SW 1271 (cell line): ENCODE measurements at places on chromosomes 5 and 9.

DNA sequence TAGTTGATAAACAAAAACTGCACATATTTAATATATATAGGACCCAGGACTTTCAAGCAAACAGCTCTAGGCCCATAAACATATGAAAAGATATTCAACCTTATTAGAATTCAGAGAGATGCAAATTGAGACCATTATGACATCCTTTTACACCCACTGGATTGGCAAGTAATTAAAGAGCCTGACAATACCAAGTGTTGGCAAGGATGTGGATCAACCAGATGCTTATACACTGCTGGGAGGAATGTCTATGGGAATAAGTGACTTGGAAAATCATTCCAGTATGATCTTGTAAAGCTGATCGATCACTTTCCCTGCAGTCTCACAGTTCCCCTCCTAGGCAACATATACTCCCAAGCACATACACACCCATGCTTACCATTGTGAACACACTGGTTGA is 15.5 kb upstream of the TCOF1 start:
- no peak for DNase-seq

- DNase-seq, result no peak
These were observed 86.5 kb upstream of the ATP10B start for GRCh38 chr5:160938532-160938931.

DNA sequence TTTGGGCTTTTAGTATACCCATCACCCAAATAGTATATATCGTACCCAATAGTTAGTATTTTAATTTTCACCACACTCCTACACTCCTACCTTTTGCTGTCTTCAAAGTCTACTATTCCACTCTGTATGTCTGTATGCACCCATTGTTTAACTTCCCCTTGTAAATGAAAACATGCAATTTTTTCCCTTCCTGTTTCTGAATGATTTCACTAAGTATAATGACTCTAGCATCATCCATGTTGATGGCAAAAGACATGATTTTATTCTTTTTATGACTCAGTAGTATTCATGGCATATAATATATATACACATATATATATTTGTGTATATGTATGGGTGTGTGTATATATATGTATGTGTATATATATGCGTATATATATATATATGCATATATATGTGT is 63.1 kb upstream of the FAM174A start:
- no peak for DNase-seq

GRCh38 chr5:41465493-41466171 is 44.8 kb downstream of the PLCXD3 start:
- no peak for DNase-seq

- DNase-seq, result no peak
These were observed 72.9 kb downstream of the COL27A1 start for GRCh38 chr9:114228016-114228808.

DNA sequence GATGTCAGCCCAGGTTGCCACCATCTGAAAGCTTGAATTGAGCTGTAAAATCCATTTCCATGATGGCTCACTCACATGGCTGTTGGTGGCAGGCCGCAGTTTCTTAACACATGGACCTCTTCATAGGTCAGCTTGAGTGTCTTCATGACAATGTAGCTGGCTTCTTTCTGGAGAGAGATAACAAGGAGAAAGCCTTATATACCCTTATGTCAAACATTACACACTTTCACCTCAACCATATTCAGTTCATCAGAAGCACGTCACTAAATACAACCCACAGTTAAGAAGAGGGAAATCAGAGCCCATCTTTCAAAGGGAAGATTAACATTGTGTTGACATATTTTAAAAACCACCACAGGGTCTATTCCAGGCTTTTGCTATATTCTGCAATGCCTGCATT is 604.4 kb downstream of the PRELID2 start:
- DNase-seq, result no peak

GRCh38 chr9:123312306-123312877 is 43.6 kb upstream of the CRB2 start:
- no peak for DNase-seq

- DNase-seq, result no peak
These were observed 40.5 kb upstream of the LRRC14B start for GRCh38 chr5:150746-151145.

DNA sequence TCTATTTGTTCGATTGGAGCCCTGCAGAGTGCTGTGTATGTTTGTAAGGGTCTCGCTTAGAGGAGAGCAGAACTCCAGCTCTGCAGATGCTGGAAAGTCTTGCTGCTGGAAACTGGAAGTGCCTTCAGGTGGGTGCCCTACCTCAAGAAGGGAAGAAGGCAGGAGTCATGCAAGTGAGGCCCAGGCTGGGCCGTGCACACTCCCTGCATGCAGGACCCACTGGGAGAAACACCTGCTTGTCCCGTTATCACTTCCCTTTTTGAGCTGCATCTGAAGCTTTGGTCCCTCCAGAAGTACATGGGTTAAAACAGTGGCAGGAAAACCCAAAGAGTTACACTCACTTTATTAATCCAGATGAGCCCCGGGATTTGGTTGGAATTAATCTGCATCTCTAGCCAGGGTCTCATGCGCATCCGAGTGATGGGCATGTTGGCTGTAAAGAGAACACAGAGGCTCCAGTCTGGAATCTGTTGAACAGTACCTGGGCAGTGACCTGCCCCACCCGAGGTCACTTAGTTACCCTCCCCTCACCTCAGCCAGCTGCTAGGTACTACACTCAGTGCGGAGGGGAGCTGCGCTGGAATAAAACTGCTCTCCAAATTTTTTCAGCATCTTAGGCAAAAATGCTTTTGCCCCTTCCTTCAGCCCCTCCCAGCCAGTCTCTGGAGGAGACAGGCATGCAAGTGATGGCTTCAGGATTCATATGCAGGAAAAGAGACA is 1.4 kb downstream of the IRF1 start:
- DNase-seq, result no peak

DNA sequence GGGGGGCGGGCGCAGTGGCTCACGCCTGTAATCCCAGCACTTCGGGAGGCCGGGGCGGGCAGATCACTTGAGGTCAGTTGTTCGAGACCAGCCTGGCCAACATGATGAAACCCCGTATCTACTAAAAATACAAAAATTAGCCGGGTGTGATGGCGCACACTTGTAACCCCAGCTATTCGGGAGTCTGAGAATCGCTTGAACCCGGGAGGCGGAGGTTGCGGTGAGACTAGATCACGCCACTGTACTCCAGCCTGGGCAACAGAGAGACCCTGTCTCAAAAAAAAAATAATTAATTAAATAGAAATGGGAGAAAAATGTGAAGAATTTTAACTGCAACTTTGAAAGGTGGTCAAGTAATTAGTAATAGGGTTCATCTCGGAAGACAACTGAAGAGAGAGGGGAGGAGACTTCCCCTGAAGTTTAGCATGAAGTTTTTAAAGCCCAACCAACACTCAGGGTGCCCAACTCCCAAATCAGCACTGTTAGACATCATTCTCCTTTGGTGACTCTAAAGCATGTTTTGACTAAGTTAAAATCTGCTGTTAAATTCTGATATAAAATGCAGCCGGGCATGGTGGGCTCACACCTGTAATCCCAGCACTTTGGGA is 1.4 kb upstream of the CSNK1A1 start:
- DNase-seq, result no peak

DNA sequence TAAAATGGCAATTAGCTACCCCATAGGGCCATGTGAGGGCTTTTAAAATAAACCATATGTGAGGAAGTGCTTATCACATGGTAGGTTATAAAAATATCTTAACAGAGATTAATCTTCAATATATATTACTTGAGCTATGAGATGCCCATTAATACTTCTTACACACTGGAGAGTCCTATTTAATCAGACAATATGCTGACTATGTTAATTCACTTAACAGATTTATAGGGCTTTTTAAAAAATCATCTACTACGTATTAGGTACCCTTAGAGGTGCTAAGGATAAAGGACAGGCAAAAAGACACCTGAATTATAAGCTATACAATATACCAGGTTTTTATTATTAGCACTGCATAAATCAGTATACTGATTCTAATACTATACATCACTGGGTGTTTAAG is 102.6 kb downstream of the STRBP start:
- DNase-seq, result no peak

- DNase-seq, result no peak
These were observed 478.1 kb upstream of the CDH9 start for GRCh38 chr5:27516437-27516836.

DNA sequence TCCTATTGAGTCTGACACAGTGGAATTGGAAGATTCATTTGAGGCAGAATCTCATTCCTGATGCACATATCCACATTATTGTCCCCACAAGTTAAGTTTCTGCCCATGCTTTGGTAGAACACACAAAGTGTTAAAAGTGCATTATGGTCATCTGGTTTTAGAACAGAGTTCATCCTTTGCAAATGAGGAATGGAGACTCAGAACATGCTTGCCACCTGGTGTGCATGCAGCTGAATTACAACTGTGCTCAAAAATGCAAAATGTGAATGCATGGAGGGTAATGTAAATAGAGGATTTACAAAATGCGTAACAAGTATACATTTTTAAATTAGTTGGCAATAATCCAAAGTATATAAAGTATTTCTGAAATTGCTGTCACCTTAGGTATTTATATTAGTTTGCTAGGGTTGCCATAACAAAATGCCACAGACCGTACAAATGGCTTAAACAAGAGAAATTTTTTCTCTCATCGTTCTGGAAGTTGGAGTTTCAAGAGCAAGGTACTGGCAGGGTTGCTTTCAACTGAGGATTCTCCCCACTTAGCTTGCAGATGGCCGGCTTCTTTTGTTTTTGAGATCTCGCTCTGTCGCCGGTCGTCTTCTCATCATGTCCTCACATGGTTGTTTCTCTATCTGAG is 671.1 kb downstream of the TAF11L14 start:
- DNase-seq, result peak; percentile 48

DNA sequence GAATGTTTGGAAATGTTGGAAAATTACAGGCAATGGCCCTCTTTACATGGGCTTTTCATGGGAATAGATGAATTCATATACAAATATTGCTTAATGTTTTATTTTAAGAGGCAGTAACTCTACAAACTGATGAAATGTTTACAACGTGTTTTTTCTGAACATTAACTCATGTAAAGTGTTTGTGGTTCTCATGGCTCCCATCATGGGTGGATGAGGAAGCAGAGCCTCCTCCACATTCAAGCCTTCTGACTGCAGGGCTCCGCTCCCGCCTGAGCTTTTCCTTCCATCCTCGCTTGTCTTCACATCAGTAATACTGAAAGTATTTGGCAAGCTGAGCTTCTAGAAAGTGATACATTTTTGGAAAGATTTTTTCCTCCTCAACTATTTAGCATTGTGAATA is 204.2 kb downstream of the ARHGAP26 start:
- no peak for DNase-seq

GRCh38 chr5:62283005-62283404 is 23.0 kb upstream of the KIF2A start:
- DNase-seq, result no peak

DNA sequence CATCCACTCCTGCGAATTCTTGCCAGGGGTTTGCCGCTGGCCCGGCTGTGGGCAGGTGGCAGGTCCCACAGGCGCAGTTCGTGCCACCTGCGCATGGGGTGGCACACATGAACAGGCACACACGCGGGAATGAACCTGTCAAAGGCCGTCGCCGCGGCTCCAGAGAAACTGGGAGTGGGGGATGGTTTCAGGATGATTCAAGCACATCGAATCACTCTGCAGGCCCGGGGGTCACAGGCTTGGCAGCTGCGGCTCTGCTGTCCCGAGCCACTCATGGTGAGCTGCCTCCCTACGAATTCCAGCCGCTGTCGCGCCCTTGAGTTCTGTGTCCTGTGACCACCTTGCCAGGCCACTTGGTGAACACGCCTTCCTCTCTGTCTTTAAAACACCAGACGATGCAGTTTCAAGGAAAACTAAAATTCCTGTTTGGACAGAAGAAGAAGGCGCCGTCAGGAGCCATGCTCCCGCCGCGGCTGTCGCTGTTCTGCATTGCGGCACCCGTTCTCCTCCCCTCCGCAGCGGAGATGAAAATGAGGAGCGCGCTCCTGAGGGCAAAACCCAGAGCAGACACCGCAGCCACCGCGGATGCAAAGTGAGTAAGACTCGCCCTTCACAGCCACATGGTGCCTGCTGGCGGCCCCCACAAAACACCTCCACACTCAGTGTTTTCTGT is 15.4 kb upstream of the EXOC3 start:
- DNase-seq, result no peak

DNA sequence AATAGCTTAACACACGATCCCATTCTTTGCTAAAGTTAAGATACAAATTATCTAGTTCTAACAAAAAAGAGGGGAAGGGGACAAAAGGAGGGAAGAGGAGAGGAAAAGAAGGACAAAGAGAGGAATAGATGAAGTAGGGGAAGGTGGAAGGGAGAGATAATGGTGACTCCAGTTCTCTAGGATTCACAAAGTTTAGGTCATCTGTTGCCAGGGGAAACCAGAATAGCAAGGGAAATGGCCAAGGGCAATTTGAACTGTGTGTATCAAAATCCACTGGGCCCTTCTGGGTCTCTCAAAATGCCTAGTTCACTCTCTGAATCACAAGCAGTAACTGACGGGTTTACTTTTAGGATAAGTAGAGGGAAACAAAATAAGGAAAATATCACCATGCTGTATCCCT is 7.6 kb downstream of the SLC24A2 start:
- no peak for DNase-seq

GRCh38 chr5:15737871-15738664 is 238.1 kb downstream of the FBXL7 start:
- DNase-seq, result no peak

- no peak for DNase-seq
These were observed 24.3 kb upstream of the AFF4 start for GRCh38 chr5:132987531-132988408.

DNA sequence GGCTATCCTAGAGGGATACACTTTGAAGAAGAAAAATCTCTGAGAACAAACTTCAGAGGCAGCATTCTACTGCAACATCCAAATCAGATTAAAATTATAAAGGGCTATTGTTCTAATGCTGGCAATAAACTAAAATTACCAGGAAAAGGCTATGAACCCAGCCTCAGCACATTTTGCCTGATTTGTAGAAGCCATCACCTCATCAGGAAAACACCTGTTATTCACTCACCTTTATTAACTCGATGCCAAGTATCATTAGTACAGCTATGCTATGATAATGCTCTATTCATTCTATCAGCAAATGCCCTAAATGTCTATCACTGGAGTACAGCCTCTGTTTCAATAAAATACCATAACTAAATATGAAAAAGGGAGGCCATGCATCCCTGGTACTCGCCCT is 510.2 kb downstream of the RASEF start:
- no peak for DNase-seq

GRCh38 chr5:56527174-56527573 is 288.2 kb upstream of the MAP3K1 start:
- DNase-seq, result no peak

GRCh38 chr9:120477534-120478001 is 102.4 kb downstream of the CDK5RAP2 start:
- DNase-seq, result peak; percentile 37

DNA sequence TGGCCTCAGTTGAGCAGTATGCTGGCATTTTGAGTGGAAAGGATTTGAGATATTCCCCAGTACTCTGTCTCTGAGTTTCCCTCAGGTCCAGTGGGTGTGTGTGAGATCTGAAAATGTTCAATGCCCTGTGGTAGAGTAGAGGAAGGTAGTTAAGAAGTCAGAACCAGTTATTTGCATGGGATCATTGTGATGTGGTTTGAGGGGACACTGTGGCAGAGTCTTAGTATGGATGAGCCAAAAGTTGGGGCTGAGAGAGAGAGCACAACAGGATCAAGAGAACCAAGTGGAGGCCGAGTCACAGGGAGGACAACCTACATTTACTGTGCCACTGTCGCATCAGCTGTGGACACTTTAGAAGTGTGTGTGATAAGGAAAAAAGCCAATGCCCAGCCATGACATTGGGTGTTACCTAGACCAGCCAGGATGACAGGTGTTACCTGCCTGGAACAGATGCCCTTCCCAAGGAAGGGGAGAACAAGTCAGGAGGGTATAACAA is 128.9 kb upstream of the IL12B start:
- no peak for DNase-seq

GRCh38 chr5:7668161-7668560 is 182.8 kb downstream of the CFAP90 start:
- no peak for DNase-seq
